Ovary (tissue), 10 donors: ENCODE measurements at places on chromosomes 16 and 17. TPM values are rescaled to one million over a fixed set of nuclear protein-coding genes. Genes with fewer than 3 reads are reported as not detected.
A peak's percentile ranks its signal among the peaks of the same experiment; 100 is the strongest.

GRCh38 chr17:804541-805435, 22.6 kb downstream of the MRM3 start:
- H3K4me1 ChIP-seq = no peaks in the 10 kb centered on the region
- no peaks in the 10 kb centered on the region for H3K27me3 ChIP-seq
- no peak for DNase-seq
- H3K36me3 ChIP-seq = no peaks in the 10 kb centered on the region

- H3K27me3 ChIP-seq = no peaks in the 10 kb centered on the region
- H3K4me3 ChIP-seq = no peak overlapping the region
- H3K4me1 ChIP-seq = no peaks in the 10 kb centered on the region
- no peak overlapping the region for H3K27ac ChIP-seq
- H3K36me3 ChIP-seq = no peaks in the 10 kb centered on the region
- DNase-seq = no peak
Measured at GRCh38 chr16:10136916-10137315, 45.3 kb downstream of the GRIN2A start.

DNA sequence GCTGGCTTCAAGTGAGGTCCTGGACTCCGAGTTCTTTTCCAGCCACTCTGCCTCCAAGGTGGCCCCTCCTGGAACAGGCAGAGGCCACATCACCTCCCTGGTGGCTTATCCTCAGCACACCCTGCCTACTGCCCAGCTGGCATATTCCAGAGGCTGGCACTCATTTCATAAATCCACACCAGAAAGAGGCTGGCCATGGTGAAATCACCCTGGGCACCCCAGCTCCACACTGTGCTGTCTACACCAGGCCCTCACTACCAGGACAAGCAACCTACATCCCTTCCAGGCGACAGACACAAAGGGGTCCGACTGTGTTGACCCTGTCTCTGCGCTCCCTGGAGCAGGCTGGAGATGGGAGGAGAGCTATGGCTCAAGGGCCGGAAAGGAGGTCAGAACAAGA, 100.2 kb downstream of the C16orf78 start:
- H3K4me1 ChIP-seq = no peaks in the 10 kb centered on the region
- DNase-seq = no peak
- no peaks in the 10 kb centered on the region for H3K36me3 ChIP-seq
- no peaks in the 10 kb centered on the region for H3K27me3 ChIP-seq
- no peak overlapping the region for H3K4me3 ChIP-seq

- H3K4me1 ChIP-seq = no peaks in the 10 kb centered on the region
- H3K36me3 ChIP-seq = no peaks in the 10 kb centered on the region
- no peak for DNase-seq
Measured at GRCh38 chr17:55598495-55598894, 87.2 kb upstream of the SMIM36 start.

DNA sequence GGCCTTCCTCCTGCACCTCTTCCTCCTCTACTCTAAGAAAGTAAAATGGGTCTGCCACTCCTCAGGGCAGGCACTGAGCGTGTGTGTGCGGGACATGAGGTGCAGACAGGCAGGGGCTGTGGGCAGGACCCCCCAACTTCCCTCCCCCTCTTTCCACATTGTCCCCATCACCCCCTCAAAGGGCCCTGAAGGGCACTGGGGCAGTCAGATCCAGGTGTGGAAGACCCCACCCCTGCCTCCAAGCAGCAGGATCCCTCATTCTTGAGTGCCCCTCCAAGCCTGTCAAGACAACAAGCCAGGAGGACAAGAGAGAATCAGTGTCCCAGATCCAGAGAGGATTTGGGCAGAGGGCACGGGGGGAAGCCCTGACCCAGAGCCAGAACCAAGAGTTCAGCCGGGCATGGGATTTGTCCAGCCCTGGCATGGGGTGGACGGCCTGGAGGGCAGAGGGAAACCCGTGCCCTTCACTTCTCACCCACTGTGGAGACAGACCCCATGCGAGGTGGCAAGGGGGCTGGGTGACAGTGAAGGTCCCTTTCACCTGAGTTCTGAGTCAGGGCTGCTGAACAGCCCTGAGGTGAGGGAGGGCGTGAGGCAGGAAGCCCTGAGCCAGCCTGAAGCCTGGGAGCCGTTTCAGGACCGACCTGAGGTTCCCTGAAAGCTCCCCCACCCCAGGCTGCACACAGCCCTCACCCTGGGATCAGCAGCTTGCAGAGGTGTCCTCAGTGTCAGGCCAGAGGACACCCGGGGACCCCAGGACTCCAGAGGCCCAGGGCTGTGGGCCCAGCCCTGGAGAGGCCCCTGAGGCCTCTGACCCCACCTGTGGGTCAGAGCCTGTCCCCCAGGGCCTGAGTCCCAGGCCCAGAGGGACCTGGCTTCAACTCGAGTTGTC, 45.8 kb downstream of the USP22 start:
- DNase-seq = no peak
- H3K27ac ChIP-seq = no peak overlapping the region
- no peak overlapping the region for H3K4me3 ChIP-seq
- H3K27me3 ChIP-seq = no peaks in the 10 kb centered on the region
- H3K4me1 ChIP-seq = peaks cover 16% of the 10 kb centered on the region
- no peaks in the 10 kb centered on the region for H3K36me3 ChIP-seq

- no peak for DNase-seq
- no peak overlapping the region for H3K4me3 ChIP-seq
- peaks cover 1% of the 10 kb centered on the region for H3K4me1 ChIP-seq
- no peaks in the 10 kb centered on the region for H3K27me3 ChIP-seq
Measured at GRCh38 chr17:83014297-83014696, 65.1 kb upstream of the METRNL start.

DNA sequence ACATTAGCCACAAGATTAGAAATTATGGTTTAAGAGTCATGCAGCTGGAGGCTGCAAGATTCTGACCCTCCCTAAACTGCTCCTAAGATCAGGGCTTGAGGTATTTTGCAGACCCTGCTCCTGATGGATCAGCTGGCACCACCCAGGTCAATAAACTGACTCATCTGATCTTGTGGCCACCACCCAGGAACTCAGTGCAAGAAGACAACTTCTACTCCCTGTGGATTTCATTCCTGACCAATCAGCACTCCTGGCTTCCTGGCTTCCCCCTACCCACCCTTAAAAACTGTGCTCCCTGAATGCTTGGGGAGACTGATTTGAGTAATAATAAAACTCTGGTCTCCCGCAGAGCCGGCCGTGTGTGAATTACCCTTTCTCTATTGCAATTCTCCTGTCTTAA, 25.0 kb upstream of the MILR1 start:
- no peak overlapping the region for H3K27ac ChIP-seq
- no peak for DNase-seq
- H3K4me3 ChIP-seq = no peak overlapping the region
- no peaks in the 10 kb centered on the region for H3K36me3 ChIP-seq
- no peaks in the 10 kb centered on the region for H3K27me3 ChIP-seq

DNA sequence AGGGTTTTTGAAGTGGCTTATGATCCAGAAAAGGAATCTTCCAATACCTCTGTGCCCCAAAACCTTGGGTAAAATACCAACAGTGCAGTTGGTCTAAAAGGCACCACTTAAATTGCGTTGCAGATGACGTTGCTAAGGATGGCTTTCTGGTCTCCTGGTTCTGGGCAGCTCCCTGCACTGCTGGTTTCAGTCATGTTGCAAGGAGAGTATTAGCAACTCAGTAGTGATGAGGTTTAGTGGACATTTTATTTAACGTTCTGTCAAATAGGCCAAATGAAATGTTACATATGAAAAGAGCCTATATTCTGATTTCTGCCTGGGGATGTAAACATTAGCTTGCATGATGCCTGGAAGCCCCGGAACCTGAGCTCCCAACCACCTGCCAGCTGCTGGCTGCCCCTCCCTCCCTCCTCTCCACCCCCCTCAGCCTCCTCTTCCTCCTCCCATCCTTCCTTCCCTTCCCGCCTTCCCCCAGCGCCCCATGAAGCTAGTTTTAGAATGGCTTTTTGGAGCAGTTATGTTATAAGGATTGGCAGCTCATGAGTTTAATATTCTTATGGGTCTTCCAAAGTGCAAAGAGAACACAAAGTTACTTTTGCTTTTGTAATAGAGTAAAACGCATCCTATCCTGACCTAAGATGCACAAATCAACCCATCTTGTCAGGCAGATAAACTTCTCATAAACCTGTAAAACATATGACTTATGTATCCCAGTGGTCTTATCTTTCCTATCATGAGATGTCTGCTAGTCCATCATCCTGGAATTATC, 20.7 kb downstream of the CD7 start:
- DNase-seq = no peak
- no peak overlapping the region for H3K27ac ChIP-seq
- peaks cover 15% of the 10 kb centered on the region for H3K4me1 ChIP-seq
- no peaks in the 10 kb centered on the region for H3K27me3 ChIP-seq
- no peaks in the 10 kb centered on the region for H3K36me3 ChIP-seq

DNA sequence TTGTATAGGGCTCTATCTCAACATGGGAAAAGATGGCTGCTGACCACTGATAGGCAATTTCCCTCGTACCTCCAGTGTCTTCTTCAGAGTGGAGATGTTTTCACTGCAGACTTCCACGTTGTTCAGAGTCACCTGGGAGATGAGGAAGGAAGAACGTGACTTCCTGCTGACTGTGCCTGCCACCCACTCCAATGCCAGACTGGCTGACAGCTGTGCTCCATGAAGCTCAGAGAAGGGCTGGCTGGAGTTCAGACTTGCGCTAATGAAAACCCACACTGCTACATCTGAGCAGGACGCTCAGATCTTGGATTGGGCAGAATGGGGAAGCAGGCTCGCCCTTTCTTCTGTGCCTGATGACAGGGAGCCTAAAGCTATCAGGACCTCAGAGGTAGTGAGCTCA, 33.1 kb downstream of the COG4 start:
- H3K36me3 ChIP-seq = no peaks in the 10 kb centered on the region
- H3K27me3 ChIP-seq = no peaks in the 10 kb centered on the region
- H3K27ac ChIP-seq = no peak overlapping the region
- H3K4me1 ChIP-seq = no peaks in the 10 kb centered on the region

DNA sequence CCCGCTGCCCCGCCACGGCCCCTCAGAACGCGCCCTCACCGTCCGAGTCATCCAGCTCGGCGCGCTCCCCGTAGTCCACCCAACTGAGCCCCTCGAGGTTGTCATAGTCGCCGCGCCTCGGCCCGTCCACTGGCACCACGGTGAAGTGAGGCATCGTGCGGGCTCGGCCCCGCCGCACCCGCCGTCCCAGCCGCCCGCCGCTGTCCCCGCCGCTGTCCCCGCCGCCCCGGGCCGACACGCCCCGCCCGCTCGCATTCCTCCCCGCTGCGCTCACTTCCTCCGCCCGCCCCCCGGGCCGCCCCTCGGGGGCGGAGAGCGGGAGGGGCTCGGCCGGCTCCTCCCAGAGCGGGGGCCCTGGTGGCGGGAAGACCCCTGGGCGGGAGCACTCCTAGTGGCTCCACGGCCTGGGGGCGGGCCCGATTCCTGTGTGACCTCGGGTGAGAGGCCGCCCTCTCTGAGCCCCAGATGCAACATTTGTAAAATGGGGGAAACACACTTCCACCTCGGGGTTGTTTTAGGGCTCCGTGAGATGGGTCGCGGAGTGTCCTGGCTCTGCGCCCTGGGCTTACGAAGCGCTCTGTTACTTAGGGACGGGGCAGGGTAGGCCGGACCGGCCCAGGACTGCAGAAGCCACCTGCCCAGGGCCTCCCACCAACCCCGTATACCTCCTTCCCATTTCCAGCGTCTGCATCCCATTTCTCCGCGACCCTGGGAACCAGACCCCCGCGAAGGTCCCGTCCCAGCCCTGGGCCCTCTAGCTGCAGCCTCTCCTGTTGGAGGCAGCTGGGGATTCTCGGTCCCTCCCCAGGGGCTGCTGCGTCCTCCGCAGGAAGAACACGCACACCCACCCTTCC, at the start of gene SLC12A4:
Gene SLC12A4, minus strand, starts transcription at position 238 of the 854 bp plus-strand sequence. Its CDS starts 84 bp downstream, at position 154.
- H3K36me3 ChIP-seq = no peaks in the 10 kb centered on the region
- DNase-seq = peak; percentile 87
- H3K4me1 ChIP-seq = peaks cover 13% of the 10 kb centered on the region
- H3K27ac ChIP-seq = peak within 1 kb of the TSS; percentile 96

DNA sequence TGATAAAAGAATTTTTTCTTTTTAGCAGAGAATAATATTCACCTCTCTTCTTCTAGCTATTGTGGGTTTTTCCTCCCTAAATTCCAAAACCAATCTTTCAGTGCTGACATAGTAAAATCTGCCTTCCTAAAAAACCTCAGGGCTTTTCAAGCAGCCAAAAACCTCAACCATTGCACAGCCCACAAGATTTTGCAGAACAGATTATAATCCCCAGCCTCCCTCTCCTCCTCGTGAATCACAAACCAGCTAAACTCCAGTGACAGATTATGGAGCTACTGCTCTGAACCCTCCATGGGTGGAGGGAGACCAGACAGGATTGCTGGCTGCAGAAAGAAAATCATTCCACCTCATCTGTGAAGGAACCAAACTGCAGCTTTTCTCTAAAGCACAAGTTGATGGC, 341.6 kb downstream of the SOX9 start:
- no peak for DNase-seq
- H3K27ac ChIP-seq = no peak overlapping the region
- H3K27me3 ChIP-seq = no peaks in the 10 kb centered on the region
- no peaks in the 10 kb centered on the region for H3K36me3 ChIP-seq

- DNase-seq = no peak
- no peak overlapping the region for H3K27ac ChIP-seq
- no peak overlapping the region for H3K4me3 ChIP-seq
- H3K36me3 ChIP-seq = no peaks in the 10 kb centered on the region
Measured at GRCh38 chr16:57137566-57138273, 45.3 kb downstream of the CPNE2 start.

DNA sequence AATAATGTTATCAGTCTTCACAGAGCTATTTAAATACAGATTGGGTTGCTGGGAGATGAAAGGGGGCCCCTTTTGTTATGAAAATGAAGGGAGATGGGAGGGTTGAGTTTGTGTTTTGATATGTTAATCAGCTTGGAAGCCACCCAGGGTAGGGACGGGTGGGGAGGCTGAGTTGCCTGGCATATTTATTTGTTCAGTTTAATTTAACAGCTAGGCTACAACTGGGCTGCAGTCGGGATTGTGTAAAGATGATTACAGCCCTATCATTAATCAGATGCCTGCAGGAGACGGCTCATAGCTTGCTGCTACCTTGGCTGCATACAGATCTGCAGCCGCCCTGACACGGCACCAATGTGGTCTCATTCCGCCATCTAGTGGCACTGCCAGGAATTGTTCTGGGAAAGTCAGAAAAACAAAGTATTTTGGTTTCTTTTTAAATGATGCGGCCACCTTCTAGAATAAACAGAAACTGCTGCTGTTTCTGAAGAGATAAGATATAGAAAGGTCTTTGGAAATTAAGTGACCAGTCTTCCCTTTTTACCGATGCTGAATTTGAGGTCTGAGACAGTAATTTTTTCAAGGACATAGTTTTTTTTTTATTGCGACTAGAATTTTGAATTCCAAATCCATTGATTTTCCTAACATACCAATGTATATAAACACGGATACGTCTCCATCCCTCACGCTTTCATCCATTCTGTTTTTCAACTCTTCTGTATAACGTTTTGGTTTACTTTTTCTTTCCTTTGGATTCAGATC, 458.0 kb upstream of the ASIC2 start:
- H3K36me3 ChIP-seq = no peaks in the 10 kb centered on the region
- H3K4me1 ChIP-seq = peaks cover 1% of the 10 kb centered on the region
- peak; percentile 59 for DNase-seq
- no peaks in the 10 kb centered on the region for H3K27me3 ChIP-seq
- H3K4me3 ChIP-seq = no peak overlapping the region

Gene SERPINF2
- 11.8 TPM for total RNA-seq

Gene SLC52A1
- total RNA-seq = not detected

Gene MEOX1
- 1.5 TPM for total RNA-seq

Gene SLC13A2
- not detected for total RNA-seq

Gene CHP2
- not detected for total RNA-seq
